ENCODE measurements at places on chromosomes 6 and 20.

GRCh38 chr6:119294984-119295383 is 54.6 kb downstream of the MAN1A1 start:
- no peak for DNase-seq

DNA sequence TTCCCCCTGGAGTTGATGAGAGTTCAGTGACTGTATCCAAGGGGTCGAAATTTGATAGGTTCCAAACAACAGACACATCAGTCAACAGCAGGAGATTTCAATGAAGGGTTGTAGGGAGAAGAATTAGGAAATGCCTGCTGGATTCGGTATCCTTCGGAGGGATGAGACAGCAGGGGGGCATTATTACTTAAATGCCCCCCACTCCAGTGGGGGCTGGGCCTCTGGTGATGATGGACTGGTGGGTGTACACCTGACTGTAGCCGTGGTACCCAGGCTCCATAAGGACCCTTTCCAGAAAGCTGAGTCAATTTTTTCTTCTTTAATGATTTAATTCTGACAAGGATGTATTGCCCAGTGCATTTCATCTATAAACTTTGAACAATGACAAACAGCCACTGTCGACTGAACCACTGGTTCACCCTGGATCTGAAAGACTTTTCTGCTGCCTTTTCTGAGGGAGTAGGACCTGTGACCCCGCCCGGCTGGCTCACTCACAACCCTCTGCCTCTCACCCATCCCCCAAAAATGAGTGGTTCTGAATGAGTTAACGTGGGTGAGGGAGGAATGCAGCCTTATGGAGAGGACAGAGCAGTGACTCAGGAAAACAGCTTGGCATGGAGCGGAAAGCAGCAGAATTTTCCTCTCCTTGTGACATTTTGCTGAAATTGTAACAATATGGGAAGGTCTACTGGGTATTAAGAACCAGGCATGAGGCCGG is 41.0 kb downstream of the ZMYND8 start:
- no peak for DNase-seq

DNA sequence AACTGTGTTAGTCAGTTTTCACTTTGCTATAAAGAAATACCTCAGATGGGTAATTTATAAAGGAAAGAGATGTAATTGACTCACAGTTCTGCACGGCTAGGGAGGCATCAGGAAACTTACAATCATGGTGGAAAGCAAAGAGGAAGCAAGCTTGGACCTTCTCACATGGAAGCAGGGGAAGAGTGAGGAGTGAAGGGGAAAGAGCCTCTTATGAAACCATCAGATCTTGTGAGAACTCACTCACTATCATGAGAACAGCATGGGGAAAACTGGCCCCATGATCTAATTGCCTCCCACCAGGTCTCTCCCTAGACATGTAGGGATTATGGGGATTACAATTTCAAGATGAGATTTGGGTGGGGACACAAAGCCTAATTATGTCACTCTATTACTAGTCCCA is 41.3 kb upstream of the PLAGL1 start:
- no peak for DNase-seq

- DNase-seq = no peak
Measured at GRCh38 chr20:54126806-54127655, 46.8 kb downstream of the CYP24A1 start.

- DNase-seq = no peak
Measured at GRCh38 chr20:53962388-53962787, 108.0 kb downstream of the BCAS1 start.

GRCh38 chr6:5078121-5078669 is 6.9 kb upstream of the PPP1R3G start:
- DNase-seq = no peak

GRCh38 chr20:63134201-63134612 is 81.7 kb downstream of the YTHDF1 start:
- DNase-seq = no peak

DNA sequence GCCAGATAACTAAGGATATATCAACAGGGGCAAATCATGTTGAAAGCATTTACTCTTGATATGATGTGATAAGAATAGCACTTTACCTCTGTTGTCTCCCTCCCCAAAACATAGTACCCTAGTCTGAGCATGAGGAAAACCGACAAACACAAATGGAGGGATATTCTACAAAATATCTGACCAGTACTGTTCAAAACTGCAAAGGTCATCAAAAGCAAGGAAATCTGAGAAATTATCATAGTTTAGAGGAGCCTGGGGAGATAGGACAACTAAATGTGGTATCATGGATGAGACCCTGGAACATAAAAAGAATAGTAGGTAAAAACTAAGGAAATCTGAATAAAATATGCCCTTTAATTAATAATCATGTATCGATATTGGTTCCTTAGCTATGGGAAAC is 483.3 kb upstream of the RNF217 start:
- DNase-seq = no peak

GRCh38 chr20:55415567-55416142 is 589.7 kb downstream of the CBLN4 start:
- no peak for DNase-seq

- no peak for DNase-seq
Measured at GRCh38 chr20:855466-856360, 22.2 kb downstream of the FAM110A start.

- no peak for DNase-seq
Measured at GRCh38 chr6:34696189-34696738, 303 bp downstream of the ILRUN start.

DNA sequence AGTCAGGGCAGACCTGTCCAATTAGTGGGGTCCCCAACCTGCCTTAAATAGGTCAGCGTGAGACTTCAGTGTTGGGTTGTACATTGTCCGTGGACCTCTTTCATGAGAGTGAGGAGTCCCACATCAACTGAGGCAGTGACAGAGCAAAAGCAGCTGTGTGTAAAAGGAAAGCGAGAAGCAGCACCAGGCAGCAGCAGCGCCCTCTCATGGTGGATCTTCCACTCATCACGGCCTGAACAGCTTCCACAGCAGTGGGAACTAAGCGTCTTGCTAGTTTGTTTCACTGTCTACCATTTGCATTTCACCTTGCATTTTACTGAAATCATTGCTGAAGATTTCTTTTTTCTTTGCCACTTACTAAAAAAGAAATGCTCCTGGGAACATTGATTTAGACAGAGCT is 333.8 kb downstream of the PKHD1 start:
- no peak for DNase-seq

DNA sequence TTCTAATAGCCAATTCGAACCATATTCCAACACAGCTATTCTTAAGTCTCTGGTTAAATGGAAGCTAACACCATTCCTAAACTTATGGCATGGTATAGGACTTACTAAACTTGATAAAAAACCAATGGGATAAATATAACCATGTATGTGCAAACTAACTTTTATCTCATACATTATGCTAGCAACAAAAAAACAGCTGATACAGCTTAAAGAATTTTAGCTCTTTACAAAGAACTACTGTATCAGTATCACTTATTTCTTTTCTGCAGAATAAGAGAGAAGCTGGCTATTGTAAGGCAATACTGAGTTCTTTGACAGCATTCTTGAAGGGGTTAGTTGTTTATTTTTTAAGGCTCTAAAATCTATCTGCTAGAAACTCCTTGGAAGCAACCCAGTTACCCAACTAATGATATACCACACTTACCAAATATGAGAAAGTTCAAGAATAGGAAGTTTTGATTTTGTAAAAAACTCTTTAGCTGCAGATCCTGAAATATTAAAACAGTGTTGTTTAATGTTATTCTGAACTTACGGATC is 44.9 kb downstream of the REPS1 start:
- no peak for DNase-seq

- no peak for DNase-seq
Measured at GRCh38 chr6:19204445-19204844, 632.7 kb upstream of the ID4 start.

DNA sequence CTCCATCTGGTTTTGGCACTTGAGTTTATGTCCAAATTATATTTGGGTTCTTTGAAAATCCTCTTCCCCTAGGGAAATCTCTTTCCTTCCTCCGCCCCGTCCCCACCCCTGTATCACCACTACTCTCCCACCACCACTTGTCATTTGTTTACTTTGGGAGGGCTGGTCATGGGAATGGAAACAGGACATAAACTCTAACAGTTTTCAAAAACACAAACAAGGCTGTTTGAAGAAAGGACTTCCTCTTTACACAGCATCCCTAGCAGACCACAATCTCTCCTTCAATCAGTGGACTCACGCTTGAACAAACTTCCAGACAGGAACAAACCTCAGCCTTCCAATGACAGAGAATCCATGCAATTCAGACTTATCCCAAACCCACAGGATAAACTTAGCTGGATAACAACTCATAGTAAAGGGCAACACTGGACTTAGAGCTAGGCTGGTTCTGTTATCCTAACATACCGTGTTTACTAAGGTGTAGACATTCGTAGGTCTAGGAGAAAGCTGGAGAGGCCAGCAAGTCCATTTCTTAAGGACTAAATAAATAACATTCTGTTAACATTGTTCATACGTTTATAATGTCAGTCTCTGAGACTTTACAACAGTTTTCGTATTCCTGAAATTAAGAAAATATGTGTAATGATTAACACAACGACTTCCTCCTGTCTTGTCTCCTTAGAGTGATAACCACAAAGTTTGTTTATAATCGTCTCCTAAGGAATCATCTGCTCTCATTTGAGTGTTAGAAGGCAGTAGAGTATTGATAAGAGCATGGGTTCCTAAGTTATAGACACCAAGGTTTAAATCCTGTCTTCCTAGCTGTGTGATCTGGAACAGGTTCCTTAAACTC is 44.1 kb upstream of the CTAGE9 start:
- DNase-seq = no peak

GRCh38 chr20:39356908-39357307 is 394.8 kb downstream of the DHX35 start:
- DNase-seq = no peak

- peak; percentile 71 for DNase-seq
Measured at GRCh38 chr6:105781248-105781647, 304.9 kb upstream of the PRDM1 start.

DNA sequence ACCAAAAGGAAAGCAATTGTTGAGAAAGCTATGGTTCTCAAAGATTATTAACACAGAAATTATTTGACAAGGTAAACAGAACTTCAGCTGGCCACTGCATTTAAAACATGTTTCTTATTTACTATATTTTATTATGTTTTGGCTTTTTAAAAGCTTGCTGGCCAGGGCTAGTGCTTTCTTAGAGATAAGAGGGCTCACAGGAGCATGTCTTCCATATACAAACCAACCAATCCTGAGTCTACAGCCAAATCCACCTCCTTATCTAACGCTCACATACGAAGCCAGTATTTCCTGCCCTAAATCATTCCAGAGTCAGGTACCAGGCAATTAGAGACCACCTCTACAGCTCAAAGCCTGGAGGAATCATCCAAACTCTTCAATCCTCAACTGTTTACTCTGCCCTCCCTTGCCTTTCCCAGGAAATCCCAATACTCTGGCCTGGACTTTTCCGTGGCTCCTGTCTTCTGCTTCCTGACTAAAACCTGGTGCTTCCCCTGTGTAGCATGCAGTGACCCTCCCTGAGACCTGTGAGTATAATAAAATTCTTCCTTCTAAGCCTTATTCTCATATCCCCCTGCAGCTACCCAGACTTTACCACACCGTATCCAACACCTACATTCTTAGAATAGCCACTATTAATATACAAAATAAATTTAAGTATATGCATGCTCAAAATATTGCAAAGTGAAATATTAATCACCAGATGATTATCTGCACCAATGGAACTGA is 33.2 kb downstream of the RANBP9 start:
- no peak for DNase-seq

All from stimulated activated CD4-positive, alpha-beta T cell treated with anti-CD3 and anti-CD28 coated beads, Interleukin-2, amount 100 ng/mL, for 24 hours (primary cell).